ENCODE measurements at places on chromosomes 3 and 15.
A peak's percentile ranks its signal among the peaks of the same experiment; 100 is the strongest.

DNA sequence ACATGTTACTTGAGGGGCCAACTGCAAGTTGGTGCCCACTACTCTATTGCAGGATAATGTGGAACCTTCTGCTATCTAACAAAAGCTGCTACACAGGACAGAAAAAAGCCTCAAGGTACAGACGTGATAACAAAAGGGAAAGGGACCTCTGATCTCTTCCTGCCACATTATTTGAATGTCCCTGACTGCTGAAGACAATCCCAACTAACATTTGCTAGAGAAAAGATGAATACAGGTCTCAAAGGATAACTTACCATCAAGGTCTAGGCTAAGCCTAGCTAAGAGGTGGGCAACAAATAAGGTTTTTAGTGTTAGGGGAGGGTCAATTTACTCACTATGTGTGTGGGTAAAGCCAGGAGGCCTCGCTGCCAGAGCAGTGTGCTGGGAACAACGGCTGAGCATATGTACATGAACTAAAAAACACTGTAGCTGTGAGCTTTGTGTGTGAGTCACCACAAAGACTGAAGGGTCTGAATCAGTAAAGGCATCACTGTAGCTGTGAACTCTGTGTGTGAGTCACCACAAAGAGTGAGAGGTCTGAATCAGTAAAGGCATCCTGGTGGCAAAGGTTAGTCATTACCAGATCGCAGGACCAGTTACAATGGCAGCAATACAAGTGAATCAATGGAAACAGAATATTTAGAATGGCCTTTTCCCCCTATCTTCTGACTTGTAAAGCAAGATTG is 111.7 kb downstream of the LMLN start:
- peak; percentile 89 for DNase-seq

- no peak for DNase-seq
Measured at GRCh38 chr15:56683908-56684307, 49.4 kb downstream of the ZNF280D start.

GRCh38 chr3:72034986-72035385 is 250.0 kb upstream of the PROK2 start:
- DNase-seq, result no peak

GRCh38 chr15:91407269-91407889 is 307.3 kb downstream of the SV2B start:
- peak; percentile 17 for DNase-seq

GRCh38 chr15:96354731-96355567 is 24.4 kb downstream of the NR2F2 start:
- DNase-seq, result peak; percentile 79

- DNase-seq, result no peak
Measured at GRCh38 chr3:38606561-38606960, 42.9 kb downstream of the SCN5A start.

- no peak for DNase-seq
Measured at GRCh38 chr3:100708644-100708988, 678 bp upstream of the TFG start.

DNA sequence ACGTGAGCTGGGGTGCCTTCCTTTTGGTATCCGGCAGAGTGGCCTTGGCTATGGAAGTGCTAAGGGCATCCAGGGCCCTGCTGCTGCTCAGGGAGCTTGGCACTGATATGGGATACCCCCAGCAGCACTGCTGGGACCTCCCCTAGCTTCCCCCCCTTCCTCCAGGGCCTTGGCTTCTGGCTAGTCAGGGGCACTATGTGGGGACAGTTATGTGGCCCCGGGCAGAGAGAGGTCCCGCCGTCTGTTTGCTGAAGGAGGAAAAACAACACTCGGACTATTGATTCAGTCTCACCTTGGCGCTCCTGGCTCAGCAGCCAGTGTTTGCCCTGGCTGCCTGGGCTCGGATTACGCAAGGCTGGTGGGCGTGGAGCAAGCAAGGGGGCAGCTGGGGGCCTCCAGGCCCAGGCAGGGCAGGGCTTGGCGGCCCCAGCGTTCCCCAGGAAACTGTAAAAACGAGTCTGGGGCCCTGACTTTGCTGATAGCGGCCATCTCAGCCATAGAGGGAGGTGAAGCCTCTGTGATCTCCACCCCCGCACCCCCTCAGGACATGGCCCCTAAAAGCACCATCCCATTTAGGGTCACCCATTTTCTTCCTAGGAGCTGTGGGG is 5.7 kb downstream of the FURIN start:
- DNase-seq, result no peak

DNA sequence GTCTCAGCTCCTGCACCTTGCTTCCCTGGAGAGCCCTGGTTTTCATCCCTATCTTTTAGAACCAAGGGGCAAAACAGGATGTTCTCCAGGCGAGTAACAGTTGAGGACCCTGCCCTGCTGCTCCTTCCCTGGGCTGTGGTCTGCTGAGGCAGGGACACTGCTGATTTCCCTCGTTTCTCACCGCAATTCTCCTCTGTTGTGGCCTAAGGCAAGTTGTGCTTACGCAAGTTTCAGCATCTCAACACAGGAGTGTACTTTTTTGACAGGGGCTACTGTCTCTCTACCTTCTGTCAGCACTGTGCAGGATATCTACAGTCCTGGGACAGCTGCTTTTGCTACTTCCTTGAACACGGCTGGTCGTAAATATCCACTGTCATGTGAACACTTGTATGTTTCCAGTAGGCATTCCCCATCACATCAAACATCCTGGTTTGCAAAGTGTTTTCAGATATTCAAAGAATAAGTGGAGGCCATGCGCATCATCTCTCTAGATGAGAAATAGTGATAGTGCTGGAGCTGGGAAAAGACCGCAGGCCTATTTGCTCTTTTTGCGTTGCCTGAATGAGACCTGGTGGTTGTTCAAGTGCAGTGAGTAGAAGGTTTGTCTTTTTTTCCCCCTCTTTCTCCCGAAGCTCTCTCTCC is 110.1 kb upstream of the PLXNA1 start:
- DNase-seq, result no peak

DNA sequence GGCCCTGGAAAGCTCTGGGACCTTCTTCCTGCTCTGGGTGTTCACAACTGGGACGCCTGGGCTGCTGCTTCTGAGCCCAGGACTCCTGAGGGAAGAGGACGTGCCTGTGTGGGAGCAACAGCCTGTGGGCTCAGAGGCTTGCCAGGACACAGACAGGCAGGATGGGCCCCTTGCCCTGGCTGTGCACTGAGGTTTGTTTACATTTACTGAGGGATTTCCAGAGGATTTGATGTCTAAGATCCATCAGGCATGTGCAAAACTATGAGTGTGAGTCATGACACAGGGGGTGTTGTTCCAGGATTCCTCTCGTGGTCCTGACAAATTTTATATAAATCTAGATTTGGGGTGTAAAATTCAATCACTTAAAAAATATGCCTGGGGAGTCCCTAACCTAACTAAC is 10.6 kb downstream of the CCR9 start:
- DNase-seq, result peak; percentile 47

DNA sequence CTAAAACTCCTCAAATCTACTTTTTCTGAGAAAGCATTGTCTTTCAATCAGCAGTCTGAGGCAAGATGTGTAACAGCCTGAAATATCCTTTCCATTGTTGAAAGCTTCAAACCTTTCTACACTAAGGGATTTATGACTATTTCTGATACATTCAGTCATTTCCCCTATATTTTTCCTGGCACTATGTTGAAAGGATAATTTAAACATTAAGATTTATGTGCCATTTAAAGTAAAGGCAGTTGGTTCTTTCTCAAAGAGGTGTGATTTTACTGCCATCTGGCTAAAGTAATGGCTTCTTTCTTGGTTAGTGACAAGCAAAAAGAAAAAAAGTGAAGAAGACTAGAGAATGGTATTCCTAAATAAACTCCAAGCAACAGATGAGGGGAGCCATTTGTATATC is 249.6 kb upstream of the COL8A1 start:
- DNase-seq, result peak; percentile 49

DNA sequence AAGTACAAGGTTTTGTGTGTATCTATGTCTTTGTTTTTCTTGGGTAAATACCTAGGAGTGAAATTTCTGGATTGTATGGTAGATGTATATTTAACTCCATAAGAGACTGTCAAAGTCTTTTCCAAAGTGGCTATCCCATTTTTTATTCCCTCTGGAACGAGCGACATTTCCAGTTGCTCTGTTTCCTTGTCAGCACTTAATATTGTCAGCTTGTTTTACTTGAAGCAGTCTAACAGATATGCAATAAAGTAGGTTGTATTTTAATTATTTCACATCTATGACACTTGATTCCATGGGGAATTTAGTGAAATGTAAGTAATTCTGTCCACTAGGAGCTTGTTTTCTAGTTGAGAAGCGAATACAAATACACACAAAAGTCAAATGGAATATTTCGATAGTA is 18.5 kb upstream of the BNIP2 start:
- DNase-seq, result no peak

DNA sequence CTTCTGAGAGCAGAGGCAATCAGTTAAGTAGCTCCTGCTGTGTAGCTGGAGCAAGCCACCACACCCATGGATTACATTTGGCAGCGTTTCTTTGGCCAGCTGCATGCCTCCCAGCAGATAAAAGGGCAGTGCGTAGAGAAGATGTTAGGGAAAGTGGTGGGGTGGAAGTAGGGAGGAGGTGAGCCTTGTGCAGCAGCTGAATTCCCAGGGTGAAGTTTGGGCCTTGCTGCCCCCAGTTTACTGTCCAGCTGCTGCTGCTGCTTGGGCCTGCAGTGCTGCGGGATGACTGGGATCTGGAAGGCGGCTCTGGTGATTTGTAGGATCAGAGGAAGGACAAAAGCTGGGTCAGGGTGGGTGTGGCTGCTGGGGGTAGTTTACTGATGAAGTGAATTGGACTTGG is 318.7 kb upstream of the C2CD4B start:
- no peak for DNase-seq

- DNase-seq, result peak; percentile 58
Measured at GRCh38 chr15:62874959-62875625, 167.5 kb upstream of the TPM1 start.

GRCh38 chr3:114178770-114179368 is at the start of gene DRD3:
TSS of gene DRD3 (minus strand) at chr3:114179052. CDS start at chr3:114171992, 7,060 bp downstream.
- DNase-seq, result peak; percentile 60

DNA sequence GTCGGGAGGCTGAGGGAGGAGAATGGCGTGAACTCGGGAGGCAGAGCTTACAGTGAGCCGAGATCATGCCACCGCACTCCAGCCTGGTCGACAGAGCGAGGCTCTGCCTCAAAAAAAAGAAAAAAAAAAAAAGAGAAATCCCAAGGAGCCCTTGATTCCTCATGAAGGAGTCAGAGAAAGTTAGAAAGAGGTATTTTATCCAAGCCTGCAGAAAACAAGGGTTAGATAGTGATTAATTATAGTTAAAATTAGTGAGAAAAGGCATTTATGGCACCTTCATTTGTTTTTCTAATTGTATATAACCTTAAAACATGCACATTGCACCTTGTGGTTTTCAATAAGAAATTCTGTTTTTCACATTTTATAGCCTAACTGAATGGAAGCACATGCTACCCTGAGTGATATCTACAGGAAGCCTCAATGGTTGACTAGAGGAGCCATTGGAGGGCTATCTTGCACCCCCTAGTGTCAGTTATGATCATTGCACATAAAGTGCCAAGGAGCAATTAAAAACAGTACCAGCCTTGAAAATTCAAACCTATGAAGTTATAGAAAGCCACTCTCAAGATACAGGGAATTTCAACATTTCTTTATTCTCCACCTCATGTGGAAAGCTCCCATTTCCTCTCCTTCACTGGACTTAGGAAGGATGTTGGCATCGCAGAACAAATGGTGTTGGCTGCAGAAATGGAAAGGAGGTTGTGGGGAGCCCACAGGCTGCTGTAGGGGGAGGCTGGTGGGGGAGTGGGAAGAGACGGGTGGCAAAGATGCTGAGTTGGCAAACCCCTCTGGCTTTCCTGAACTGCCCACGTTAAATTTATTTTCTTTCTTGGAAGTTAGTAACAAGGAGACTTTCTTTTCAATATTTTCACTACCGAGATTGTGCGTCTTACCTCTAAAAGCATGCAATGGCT is 48.5 kb downstream of the ITGA11 start:
- peak; percentile 54 for DNase-seq

DNA sequence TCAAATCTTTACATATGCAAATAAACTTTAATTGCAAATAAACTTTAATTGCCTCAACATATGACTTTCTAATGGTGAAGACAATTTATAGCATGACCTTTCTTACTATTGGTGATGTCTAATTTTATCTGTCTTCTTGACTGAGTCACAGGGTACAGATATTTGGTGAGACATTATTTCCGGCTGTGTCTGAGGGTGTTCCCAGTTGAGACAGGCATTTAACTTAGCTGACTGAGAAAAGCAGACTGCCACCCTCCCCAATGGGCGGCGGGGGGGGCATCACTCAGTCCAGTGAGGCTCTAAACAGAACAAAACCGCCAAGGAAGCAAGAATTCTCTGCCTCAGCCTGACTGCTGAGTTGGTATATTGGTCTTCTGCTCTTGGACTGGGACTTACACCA is 160.0 kb downstream of the TBL1XR1 start:
- DNase-seq, result peak; percentile 38

DNA sequence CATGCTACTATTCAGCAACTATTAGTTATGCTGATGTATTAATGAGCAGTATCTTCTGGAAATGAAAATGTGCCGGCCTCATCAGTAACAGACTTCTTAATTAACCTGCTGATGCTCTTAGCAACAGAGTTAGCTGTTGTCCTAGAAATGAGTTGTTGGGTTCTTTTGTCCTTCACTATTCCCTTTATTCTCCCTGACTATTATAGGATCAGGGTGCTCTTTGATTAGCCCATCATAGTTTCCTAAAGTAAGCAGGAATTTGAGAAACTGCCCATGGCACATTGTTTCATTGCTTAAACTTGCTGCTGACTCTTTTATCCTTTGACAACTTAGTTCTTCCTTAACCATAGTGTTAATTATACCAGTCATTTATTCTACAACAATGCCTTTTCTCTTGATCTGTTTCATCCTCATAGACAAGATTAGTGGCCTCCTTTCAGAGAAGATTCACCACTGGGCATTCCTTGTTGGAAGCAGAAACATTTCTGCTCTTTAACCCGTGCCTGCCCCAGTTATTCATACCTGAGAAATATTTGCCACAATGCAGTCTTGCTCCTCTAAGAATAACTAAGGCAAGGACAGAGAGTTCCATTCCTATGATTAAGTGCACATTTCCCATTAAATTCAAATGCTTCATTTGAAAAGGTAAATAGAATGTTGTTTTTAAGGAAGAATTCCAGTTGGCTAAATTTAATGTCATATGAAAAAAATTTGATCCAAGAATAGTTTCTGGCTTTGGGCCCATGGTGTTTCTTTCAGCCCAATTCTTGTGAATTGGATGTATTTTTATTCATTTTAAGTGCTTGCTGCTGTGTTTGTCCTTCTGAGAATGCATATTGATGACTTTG is 573.3 kb upstream of the TBL1XR1 start:
- peak; percentile 91 for DNase-seq

- peak; percentile 46 for DNase-seq
Measured at GRCh38 chr15:53586799-53587198, 172.7 kb downstream of the WDR72 start.

All from fibroblast of skin of scalp (primary cell).